CD4-positive, alpha-beta T cell treated with Interleukin-17A for 1 hour (primary cell): ENCODE measurements at places on chromosomes 6 and 20.
A peak's percentile ranks its signal among the peaks of the same experiment; 100 is the strongest.

- DNase-seq = no peak
Measured at GRCh38 chr20:2799688-2800520, 523 bp downstream of the CPXM1 start.

DNA sequence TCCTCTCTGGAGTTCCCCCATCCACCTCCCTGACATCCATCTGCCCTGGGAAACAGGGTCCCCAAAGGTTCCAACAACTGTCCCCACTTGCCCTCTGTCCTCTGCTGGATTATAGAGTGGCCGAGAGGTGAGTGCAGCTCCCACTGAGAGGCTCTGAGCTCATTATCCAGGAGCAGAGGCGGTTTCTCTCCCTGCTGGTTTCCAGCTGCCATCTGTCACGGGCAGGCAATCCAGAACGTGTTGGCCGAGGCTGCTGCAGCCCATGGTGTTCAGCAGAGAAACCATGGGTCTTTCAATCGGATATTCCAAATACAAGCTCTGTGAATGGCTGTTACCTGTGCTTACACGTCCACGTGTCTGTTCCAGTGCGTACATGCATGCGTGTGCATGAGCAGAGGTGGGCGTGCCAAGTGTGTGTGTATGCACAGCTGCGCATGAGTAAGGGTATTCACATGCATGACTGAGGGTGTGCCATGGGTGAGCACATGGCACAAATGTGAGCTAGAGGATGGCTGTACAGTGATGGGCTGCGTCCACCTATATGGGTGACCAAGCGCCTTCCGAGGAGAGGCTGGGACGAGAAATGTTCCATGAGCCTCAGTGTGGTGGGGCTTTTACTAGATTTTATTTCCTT is 183.7 kb upstream of the PMEPA1 start:
- no peak for DNase-seq

GRCh38 chr6:35360349-35361138 is 18.2 kb downstream of the PPARD start:
- DNase-seq = no peak

- DNase-seq = no peak
Measured at GRCh38 chr20:61802721-61803311, 262.9 kb downstream of the TAF4 start.

DNA sequence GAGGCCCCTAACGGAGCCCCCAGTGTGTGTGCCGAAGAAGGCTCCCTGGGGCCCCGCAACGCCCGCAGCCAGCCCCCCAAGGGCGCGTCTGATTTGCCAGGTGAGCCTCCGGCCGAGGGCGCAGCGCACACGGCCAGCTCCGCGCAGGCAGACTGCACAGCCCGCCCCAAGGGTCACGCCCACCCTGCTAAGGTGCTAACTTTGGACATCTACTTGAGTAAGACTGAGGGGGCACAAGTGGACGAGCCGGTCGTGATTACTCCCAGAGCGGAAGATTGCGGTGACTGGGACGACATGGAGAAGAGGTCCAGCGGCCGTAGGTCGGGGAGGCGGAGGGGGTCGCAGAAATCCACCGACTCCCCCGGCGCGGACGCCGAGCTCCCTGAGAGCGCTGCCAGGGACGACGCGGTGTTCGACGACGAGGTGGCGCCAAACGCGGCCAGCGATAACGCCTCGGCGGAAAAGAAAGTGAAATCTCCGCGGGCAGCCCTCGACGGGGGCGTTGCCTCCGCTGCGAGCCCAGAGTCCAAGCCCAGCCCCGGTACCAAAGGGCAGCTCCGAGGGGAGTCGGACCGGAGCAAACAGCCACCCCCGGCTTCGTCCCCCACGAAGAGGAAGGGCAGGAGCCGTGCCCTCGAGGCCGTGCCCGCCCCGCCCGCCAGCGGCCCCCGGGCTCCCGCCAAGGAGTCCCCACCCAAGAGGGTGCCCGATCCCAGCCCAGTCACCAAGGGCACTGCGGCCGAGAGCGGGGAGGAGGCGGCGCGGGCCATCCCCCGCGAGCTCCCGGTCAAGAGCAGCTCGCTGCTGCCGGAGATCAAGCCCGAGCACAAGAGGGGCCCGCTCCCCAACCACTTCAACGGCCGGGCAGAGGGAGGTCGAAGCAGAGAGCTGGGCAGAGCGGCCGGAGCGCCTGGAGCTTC is 117.0 kb downstream of the RTN4IP1 start:
- peak; percentile 81 for DNase-seq

DNA sequence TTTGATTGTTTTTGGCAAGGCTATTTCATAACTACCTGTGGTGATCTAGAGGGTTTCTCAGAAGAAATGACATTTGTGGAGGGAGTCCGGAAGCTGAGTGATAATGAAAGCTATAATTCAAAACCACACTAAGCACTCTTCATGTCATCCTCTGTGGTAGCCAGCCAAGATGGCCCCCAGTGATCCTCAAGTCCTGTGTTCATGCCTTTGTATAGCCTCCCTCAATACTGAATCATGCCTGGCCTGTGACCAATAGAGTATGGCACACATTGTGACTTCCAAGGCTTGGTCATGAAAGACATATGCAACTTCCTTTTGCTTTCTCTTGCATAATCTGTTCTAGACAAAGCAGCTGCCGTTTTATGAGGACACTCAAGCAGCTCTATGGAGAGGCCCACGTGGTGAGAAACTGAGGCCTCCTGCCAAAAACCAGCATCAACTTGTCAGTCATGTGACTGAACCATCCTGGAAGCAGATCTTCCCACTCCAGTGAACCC is 12.8 kb upstream of the DNAAF9 start:
- peak; percentile 51 for DNase-seq
